MM.1S (cell line): ENCODE measurements at places on chromosomes 4 and X.

GRCh38 chr4:46392421-46392820 lies 2.5 kb upstream of the GABRA2 start:
- H3K27me3 ChIP-seq = no peaks in the 10 kb centered on the region
- no peaks in the 10 kb centered on the region for H3K36me3 ChIP-seq
- no peak overlapping the region for H3K27ac ChIP-seq
- DNase-seq = no peak
- peaks cover 9% of the 10 kb centered on the region; the same call in 1 of the 2 replicates for H3K4me1 ChIP-seq
- no peak overlapping the region for H3K4me3 ChIP-seq

- no peaks in the 10 kb centered on the region for H3K4me1 ChIP-seq
- H3K27me3 ChIP-seq = no peaks in the 10 kb centered on the region
- no peak overlapping the region for H3K27ac ChIP-seq
- H3K4me3 ChIP-seq = no peak overlapping the region
- no peak for DNase-seq
Measured at GRCh38 chr4:113783701-113784100, 22.2 kb upstream of the CAMK2D start.

DNA sequence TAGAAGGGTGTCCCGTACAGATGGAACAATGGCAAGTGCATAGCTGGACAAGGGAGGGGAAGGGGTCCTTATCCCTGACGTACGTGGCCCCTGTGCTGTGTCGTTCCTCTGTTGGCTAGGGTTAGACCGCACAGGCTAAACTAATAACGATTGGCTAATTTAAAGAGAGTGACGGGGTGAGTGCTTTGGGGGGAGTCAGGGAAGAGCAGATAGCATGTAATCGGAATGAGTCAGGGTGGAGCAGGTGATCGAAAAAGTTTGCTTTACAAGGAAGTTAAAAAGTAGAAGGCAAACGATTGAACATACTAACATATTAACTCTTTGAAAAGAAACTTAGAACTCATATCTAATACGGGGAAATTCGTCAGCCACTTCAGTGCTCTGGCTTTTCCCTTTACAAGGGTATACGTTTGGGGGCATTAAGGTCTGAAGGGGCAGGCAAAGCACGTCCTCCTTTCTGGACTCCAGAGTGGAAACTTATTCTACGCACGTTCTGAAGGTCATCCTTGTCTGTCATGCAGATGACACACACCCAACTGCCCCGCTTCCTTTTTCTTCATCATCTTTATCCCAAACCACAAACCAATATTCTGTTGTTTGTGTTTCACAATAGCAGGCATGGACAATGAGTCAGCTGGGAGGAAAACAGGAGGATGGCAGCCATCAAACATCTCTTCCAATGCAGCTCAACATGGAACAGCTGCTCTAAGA lies 10.2 kb upstream of the CRLF2 start:
- H3K27me3 ChIP-seq = no peaks in the 10 kb centered on the region
- no peak overlapping the region for H3K27ac ChIP-seq
- no peaks in the 10 kb centered on the region for H3K36me3 ChIP-seq
- no peak overlapping the region for H3K4me3 ChIP-seq

GRCh38 chrX:100404851-100405250 lies 5.2 kb downstream of the PCDH19 start:
- no peak overlapping the region for H3K4me3 ChIP-seq
- no peaks in the 10 kb centered on the region for H3K36me3 ChIP-seq
- H3K4me1 ChIP-seq = no peaks in the 10 kb centered on the region
- H3K27me3 ChIP-seq = no peaks in the 10 kb centered on the region
